ENCODE measurements at places on chromosomes 16 and 17. TPM values are rescaled to one million over a fixed set of nuclear protein-coding genes. Genes with fewer than 3 reads are reported as not detected.

GRCh38 chr17:76075364-76076145, 974 bp downstream of the GALR2 start:
- DNase-seq: no peak

DNA sequence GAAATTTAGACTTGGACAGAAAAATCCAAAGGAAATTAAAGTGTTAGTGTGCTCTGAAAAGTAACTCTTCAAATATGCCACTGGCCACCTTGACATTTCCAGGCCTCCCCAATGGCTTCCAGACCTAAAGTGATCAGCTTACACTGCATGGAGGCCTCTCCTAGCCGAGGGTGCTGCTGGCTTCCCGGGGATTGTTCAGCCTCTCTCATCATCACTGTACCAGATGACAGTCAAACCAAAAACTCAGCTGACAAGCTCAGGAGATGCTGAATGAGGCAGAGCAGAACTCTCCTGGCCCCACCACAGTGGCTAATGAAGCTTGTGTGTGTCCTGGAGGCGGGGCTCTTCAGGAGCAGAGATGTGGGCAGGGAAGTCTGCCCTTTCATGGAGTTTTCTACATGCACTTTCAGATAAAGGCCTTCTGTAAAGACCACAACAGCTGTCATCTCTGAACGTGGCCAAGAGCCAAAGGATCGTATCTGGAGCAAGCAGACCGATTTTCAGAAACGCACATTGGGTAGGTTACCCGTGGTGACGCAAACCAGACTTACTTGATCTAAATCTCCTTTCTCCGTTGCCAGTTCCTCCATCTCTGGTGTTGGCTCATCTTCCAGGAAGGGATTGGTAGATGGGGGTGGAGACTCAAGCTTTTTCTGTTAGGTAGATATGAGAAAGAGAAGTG, 113.3 kb downstream of the VPS53 start:
- DNase-seq: peak; percentile 28

- no peak for DNase-seq
Observed at GRCh38 chr16:61128545-61129323, 907.5 kb downstream of the CDH8 start.

GRCh38 chr16:9682320-9682719, 499.9 kb downstream of the GRIN2A start:
- DNase-seq: no peak

DNA sequence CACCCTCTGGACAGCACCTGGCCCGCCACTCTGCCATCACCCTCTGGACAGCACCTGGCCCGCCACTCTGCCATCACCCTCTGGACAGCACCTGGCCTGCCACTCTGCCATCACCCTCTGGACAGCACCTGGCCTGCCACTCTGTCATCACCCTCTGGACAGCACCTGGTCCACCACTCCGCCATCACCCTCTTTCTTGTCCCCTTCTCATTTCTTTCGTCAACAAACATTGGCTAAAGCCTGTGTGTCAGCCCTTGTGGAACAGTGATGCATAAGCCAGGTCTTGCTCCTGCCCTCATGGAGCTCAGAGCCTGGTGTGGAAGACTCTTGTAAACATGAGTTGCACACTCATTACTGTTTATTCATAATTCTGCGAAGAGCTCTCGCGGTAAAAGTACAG, 31.2 kb downstream of the CDK5R1 start:
- no peak for DNase-seq

GRCh38 chr16:56275076-56275475, 83.8 kb downstream of the GNAO1 start:
- no peak for DNase-seq

DNA sequence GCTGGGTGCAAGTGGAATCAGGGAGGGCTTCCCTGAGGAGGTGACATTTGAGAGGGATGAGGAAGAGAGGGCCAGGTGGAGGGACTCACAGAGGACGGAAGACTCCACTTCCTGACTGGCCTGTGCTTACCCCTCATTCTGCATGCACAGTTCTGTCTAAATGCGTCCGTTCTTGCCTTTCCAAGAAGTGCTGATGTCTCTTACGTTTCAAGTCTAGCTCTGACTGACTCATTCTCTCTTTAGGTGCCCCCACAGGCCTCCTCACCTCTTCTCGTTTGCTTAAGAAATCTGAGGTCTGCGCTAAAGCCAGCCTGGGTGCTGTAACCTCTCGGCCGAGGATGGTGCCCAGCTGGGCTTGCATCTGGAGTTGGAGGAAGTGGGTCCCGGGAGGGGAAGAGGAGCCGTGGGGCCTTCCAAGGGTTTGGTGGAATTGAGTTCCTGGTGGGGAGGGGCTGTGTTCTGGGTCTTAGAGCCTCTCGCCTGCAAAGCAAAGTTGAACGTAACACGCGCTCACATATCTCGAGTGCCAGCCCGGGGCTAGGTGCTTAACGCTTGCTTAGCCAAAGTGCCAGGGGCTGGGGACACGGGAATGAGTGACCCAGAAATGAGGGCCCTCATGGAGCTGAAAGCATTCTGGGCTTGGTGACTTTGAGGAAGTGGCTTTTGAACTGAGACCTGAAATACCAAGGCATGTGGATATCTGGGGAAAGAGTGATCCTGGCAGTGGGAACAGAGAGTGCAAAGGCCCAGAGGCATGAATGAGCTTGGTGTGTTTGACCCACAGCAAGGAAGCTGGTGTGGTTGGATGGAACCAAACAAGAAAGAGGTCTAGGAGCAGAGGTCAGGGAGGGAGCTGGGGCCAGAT, 4.8 kb downstream of the IL4R start:
- peak; percentile 48 for DNase-seq

GRCh38 chr17:8222380-8222629, 11.9 kb upstream of the AURKB start:
- no peak for DNase-seq

The CFAP52 gene
- total RNA-seq: not detected

The GDPD3 gene
- 30.8 TPM for total RNA-seq

The ALOXE3 gene
- total RNA-seq: 0.79 TPM
